ENCODE measurements at places on chromosomes 16 and 17. TPM values are rescaled to one million over a fixed set of nuclear protein-coding genes. Genes with fewer than 3 reads are reported as not detected.

Gene TP53TG3F
- 0.11 TPM for total RNA-seq

Gene KRT33B
- not detected for total RNA-seq

Gene METRNL
- total RNA-seq: 20.5 TPM

Gene C17orf107
- total RNA-seq: 3.3 TPM

Gene SLC5A11
- 0.54 TPM for total RNA-seq

Gene ABCA8
- 168 TPM for total RNA-seq

Gene CCL7
- total RNA-seq: not detected

Gene BORCS6
- 11.1 TPM for total RNA-seq

Gene CACNA1H
- total RNA-seq: 35.9 TPM

Gene RNU2-1
- not detected for total RNA-seq

Gene ZSCAN10
- total RNA-seq: not detected

Gene CD300LD
- total RNA-seq: not detected

Gene KLHL10
- not detected for total RNA-seq

Gene ABCA3
- total RNA-seq: 21.9 TPM

Gene CIITA
- 1.3 TPM for total RNA-seq

Gene SPATA32
- total RNA-seq: not detected

Measured in adrenal gland (tissue), 19 donors.